Lower lobe of right lung (tissue), 2 donors: ENCODE measurements at places on chromosomes 5 and 9.

DNA sequence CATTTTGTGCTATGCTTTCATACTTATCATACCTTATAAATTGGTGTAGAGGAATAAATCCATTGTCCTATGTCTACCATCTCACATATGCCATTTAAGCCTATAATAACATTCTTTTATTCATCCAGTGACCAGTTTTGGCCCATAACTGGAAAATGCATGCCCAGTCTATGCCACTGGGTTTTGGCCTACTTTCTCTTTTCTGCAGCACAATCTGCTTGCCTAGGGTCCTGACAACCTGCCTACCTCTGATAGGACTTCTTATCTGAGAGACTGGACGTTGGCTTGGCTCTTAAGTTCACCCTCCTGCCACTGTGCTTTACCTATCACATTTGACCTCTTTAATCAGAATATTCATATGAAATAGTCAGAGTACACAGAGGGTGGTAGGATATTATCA is 103.0 kb downstream of the PRR16 start:
- DNase-seq, result no peak

- DNase-seq, result no peak
Measured at GRCh38 chr9:125464591-125465385, 203.2 kb downstream of the GAPVD1 start.

DNA sequence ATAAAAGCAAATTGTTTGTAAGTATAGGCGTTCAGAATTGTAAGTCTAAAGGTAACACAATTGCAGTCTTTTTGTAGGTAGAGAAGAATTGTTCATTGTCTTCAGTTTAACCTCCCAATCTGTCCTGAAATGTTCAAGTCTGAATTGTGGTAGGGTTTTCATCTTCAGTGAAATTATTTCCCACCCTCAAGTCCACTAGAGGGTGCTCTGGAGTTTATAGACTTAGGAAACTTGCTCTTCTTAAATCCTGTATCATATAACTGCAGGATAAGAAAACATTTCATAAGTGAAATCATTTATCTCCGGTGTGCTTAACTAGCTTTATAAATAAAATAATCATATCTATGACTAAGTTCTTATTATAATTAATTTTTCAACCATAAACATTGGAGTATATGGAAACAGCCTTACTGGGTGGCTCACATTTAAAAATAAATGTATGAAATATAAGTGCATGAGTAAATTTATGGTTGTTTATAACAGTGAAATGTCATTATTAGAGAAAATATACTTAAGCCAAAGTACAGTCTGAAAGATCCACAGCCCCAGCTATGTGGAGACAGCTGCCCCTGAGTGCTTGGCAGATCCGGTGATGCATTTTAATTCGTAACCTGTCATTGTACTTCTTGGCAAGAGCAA is 182.4 kb upstream of the OTULINL start:
- DNase-seq, result no peak

DNA sequence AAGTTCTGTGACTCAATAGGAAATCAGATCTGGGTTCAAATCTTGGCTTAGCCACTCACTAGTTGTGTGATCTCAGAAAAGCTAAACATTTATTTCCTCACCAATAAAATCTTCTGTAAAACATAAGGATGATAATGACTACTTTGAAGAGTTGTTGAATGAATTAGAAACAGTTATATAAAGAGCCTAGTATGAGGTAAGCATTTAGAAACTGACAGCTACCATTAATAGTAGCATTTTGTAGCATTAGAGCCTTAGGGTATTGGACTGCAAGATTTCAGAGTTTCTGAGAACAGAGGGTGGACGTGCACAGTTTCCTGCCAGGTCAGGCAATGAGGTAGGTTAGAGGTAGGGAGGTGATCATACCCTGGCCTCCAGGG is 293.2 kb downstream of the CWC27 start:
- no peak for DNase-seq

DNA sequence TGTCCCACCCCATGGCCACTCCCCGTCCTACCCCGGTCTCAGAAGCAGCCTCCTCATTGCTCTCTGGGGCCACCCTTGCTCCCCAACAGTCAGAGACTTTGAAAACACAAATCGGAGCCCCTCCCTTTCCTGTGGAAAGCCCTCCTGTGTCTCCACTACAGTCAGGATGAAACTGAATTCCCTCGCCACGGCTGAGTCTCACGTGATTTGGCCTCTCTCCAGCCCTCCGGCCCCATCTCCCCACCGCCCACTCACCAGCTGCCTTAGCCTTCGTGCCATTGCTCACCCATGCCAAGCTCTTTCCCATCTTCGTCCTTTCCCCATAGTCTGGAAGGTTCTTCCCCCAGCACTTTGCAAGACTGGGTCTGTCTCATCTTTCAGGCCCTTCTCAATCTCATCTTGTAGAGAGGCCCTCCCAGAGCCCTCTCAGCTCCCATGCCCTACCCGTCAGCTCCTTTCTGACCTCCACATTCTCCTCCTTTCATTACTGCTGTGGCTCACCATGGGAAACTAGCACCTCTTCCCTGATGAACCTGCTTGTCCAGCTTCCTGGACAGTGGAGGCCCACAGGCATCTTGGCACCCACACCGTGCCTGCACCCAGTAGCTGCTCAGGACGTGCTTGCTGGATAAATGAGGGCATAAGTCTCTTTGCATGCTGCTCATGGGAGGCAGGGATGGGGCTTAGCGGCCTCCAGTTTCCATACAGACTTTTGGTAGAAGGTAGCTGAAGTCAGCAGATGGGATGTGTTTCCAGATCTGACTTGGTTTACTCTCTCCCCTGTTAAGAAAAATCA is 126.4 kb upstream of the COL5A1 start:
- DNase-seq, result no peak

DNA sequence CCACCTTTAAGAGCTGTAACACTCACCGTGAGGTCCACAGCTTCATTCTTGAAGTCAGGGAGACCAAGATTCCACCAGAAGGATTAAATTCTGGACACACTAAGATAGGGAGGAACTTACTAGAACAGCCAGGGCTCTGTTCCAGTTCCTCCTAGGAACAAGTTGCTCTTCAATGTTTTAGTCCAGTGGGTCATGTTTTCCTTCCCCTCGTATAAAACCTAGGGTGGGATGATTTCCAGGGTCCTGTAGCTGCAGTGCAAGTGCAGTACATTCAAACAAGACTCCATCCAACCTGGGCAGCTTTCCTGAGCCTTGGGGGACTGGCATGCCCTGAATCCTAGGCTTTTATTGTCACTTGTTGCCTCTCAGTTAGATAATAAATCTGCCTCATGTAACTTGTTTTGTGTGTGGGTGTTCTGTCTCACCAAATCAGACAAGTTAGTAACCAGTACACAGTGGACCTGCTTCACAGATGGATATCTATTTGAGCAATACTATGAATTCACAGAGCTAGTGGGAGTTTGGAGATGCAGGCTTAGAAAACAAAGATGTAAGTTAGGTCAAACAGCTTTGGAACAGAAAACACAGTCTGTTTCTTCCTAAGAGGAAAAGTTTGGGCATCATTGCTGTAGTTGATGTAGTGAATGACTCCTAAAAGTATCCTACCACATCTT is 405.6 kb downstream of the GABRG2 start:
- no peak for DNase-seq

DNA sequence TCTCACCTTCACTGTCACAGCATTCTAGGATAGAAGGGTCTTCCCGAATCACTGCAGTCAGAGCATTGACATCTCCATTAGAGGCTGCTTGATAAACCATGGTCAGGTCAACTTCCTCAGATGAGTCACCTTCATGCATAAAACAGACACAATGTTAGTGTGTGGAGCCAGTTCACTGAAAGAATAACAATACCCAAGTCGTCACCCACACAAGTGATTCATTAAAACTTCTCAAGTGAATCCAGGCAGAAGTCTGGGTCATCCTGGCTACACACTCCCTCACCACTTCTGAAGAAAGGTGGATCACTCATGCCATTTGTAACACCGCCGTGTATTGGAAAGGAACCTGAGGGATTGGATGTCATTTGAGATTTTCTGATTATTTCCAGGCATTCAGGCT is 49.6 kb downstream of the ANKRD55 start:
- no peak for DNase-seq

GRCh38 chr5:99058466-99058865 is 129.7 kb upstream of the CHD1 start:
- DNase-seq, result no peak

DNA sequence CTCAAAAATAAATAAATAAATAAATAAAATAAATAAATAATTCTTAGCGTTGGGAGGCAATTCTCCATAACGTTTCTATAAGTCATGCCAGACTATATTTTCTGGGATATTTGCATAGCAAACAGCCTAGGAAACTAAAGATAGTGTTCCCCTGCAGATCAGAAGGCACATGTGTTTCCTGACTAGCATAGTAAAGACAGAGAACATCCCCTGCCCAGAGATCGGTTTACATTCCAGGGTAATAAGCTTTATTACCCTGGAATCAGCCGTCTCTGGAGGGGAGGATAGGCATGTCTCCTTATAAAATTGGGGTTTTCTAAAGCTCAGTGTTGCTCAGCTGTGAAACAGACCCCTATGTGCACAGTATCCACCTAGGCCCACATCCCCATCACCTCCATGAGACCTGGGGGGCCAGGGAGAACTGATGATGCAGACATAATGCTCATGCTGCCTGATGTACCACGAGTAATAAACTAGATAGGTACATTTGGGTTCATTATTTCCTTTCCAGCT is 36.9 kb upstream of the IFNK start:
- DNase-seq, result no peak

- DNase-seq, result no peak
Measured at GRCh38 chr5:60295423-60295822, 401.9 kb upstream of the PDE4D start.

DNA sequence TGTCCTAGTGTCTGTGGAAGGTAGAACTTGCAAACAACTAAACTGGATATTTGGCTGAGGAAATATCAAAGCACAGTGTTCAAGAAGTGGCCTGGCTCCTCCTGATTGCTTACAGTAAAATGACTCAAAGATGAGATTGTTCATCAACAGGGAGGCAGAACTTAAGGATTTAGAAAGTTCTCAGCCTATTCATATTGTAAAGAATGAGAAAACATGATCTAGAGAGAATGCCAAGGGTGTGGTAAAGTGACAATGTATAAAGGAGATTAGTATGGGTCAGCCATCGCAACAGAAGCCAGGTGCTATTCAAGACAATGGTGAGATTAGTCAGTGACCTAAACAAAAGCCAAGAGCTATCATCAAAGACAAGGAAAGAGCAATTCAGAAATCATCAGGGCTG is 372.3 kb downstream of the SPOCK1 start:
- DNase-seq, result no peak

- no peak for DNase-seq
Measured at GRCh38 chr5:153429761-153430380, 60.6 kb upstream of the GRIA1 start.

GRCh38 chr5:140969880-140970279 is 3.6 kb downstream of the PCDHAC2 start:
- no peak for DNase-seq

DNA sequence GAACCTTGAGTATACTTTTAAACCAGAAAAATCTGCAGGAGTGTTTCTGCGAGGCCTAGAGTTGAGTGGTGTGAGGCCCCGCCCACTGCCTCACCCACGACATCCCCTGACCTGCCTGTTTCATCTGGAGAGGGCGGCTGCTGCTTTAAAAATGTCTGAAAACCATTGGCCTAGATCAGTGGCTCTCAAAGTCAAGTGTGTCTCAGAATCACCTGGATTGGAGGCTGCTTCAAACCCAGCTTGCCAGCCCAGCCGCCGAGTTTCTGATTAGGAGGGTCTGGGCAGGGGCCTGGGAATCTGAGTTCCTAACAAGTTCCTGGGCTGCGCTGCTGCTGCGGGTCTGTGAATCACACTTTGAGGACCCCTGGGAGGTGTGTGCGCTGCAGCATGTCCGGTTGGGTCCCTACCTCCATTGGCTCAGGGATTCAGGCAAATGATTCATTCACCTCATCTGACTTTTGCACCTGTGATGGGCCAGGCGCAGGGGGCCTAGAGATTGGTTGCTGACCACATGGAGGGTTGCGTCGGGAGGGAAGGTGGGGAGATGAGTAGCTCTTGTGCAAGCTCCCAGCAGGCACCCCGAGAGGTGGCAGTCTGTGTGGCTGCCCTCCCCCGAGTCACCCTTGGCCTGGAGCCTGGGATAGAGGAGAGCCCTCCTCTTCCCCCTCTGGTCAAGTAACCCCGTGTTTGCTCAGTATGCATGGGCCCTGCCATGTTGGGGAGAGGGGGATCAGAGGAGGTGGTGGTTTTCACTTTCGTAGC is 27.6 kb upstream of the HMCN2 start:
- peak; percentile 81 for DNase-seq

DNA sequence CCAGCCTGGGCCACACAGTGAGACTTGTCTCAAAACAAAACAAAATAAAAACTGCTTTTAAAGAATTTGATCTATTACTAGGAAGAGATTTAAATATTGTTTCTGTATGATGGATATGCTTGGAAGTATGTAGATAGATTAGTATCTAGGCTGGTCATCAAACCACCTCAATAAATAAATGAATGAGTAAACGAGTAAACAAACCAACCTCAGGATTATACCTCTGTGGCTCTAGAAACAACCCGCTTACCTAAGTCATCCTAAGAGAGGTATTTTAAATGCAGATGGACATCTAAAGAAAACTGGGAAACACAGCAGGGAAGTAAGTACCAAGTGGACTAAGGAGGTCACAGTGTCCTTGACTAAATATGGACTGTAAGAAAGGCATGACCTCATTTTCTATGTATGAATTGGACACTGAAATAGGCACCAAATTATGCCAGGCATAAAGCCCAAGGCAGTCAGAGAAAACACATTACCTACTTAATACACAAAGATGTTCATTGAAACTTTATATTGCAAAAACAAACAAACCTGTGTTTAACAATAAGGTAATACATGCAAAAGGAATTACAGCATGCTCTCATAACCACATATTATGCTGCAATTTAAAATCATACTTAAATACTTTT is 7.3 kb downstream of the ANKH start:
- no peak for DNase-seq

GRCh38 chr9:29830821-29831220 is 2257.5 kb upstream of the C9orf72 start:
- DNase-seq, result no peak

GRCh38 chr9:35906923-35907699 is 1.1 kb downstream of the HRCT1 start:
- peak; percentile 82 for DNase-seq

- no peak for DNase-seq
Measured at GRCh38 chr9:117138231-117138630, 276.6 kb downstream of the ASTN2 start.

DNA sequence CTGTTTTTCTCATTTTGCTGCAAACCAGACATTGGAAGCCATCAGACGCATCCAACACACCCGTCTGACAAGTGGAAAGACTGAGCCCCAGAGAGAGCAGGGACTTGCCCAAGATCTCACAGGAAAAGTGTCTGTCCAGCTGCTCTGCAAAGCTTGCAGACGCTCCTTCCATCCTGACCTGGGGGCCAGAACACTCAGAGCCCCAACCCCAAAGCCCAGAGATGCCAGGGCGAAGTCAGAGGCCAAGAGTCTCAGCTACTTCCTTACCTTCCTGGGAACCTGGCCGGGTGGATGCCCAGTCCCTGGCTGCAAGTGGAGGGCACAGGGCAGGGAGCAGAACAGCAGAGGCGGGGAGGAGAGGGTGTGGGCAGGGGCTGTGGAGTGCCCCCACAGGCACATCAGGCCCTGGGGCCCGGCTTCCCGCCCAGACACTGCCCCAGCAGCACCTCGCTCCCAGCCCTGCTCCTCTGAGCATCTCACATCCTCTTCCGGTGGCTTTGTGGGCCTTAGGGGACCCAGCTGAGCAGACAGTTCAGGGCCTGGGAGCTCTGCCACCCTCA is 9.7 kb upstream of the RALGDS start:
- DNase-seq, result no peak
